Activated CD8-positive, alpha-beta memory T cell treated with anti-CD3 and anti-CD28 coated beads for 1 hour (primary cell): ENCODE measurements at places on chromosomes 5 and 9.

DNA sequence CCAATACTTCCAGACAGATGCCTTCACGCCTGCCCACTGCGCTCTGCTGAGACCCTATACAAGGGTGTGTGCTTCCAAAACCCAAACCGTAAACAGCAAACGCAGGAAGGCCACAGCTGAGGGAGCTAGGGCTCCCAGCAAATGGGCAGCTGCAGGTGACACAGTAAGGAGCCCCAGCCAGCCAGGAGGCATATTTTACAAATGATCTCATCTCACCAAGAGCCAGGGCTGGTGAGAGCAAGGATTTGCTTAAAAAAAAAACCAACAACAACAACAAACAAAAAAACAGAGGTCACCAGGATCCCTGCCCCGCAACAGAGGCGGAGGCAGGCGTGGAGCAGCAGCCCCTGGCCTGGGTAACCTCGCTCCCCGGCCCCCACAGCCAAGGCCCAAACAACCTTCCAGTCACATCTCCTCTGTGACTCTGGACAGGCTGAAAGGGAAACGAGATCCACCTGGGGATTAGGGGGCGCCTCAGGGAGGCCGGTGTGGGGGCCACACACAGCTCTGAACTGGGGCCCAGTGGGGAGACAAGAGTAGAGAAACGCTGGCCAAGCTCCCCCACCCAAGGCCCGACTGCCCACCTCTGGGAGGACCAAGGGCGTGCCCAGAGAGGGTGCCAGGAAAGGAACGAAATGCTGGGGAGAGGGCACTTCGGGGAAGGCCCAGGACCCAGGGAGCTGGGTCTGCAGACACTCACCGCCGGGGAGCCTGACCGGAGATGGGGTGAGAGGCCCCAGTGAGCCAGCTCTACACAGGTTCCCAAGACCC lies 3.3 kb downstream of the NACC2 start:
- DNase-seq = no peak

DNA sequence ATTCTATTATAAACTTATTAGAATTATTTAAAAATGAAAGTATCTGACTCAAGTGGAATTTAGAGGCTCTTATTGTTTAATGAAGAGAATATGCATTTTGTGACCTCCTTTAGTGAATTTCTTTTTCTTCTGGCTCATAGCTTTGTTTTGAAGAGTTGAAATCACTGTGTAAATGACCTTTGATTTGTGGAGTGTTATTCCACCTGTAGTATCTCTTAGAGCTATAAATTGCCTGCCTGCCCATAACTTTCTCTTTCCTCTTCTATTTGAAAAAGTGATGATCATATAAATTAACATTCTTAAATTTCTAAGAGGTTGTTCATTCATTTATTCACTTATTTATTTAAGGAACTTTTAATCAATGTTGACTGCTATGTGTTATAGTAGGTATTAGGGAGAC lies 16.1 kb downstream of the CSNK1G3 start:
- no peak for DNase-seq

DNA sequence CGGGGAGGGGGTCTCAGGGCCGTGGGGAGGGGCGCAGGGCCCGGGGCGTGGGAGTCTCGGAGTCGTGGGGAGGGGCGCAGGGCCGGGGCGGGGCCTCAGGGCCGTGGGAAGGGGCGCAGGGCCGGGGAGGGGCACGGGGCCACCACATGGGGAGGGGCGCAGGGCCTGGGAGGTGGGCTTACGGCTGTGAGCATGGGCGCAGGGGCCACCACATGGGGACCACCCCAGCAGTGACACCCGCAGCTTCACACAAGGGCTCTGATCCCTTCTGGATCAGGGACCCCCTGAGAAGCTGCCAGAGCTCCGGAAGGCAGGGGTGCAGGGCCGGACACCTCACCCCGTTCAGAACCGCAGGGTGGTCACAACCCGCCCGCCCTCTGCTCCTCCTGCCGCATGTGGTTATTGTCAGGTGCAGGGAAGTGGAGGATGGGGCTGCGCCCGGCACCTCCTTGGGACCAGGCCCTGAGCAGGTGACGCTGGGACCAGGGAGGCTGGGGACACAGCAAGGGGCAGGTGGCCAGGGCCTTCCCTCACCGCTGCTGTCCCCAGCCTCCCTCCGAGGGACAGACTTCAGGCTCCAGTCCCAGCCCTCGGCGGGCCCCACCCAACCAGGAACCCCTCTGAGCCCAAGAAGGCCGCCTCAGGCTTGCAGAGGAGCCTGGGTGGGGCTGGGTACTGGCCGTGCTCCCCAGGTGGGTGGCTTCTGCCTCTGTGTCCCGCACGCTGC lies 53.7 kb downstream of the EXD3 start:
- DNase-seq = no peak

DNA sequence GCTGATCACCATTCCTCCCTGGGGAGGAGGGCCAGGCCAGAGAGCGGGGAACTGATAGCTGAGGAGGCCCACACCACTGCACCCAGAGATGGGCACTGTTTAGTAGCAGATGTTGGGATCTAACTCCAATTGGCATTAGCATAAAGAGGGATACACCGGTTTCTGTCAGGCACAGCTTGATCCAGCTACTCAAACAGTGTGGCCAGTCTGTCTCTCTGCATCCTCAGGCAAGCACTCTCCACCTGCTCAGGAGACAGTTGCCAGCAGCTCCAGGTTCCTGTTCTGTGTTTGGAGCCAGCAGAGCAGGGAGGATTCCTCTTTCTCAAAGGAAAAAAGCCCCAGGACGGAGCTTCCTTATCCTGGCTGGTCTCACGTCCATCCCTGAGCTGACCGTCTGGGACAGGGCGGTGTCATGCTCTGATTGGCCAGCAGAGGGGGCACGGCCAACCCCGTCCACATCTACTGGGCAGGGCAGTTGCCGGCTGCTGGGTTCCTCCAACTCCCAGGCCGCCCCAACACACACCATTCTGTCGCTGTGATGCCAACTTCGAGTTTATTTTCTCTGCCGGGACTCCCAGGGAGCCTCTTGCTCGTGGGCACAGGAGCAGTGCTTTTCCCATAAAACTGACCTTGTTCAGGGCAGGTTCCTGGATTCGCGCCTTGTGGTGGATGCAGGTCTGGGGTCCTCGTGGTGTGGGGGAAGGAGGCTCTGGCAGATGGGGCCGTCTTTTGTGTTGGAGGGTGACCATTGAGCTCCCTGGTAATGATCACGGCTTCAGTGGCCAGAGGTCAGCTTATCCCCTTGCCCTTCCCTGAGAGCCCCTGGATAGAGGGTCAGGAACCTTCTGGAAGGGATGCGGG lies 47.9 kb downstream of the COL5A1 start:
- no peak for DNase-seq

- DNase-seq = no peak
These were observed 249.3 kb downstream of the ICE1 start for GRCh38 chr5:5671823-5672222.

DNA sequence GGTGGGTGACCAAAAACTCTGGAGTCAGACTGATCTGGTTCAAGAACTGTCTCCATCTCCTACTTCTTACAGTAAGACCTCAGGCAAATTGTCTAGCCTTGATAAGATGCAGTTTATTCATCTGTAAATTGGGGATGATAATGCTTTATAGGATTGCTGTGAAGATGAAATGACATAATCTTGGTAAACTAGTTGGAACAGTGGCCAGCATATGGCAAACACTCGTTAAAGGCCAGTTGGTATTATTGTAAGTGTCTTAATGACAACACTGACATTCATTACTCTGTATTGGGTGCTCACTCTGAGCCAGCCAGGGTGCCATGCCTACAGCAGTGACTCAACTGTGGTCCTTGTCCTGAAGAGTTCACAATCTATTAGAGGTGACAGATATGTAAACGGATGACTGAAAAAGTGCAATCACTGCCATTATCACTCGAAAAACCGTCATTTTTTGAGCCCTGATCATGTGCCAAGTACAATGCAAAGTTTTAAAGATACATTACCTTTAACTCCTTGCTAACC lies 84.9 kb upstream of the HSPA9 start:
- DNase-seq = no peak
